ENCODE measurements at places on chromosomes 2 and 18.

DNA sequence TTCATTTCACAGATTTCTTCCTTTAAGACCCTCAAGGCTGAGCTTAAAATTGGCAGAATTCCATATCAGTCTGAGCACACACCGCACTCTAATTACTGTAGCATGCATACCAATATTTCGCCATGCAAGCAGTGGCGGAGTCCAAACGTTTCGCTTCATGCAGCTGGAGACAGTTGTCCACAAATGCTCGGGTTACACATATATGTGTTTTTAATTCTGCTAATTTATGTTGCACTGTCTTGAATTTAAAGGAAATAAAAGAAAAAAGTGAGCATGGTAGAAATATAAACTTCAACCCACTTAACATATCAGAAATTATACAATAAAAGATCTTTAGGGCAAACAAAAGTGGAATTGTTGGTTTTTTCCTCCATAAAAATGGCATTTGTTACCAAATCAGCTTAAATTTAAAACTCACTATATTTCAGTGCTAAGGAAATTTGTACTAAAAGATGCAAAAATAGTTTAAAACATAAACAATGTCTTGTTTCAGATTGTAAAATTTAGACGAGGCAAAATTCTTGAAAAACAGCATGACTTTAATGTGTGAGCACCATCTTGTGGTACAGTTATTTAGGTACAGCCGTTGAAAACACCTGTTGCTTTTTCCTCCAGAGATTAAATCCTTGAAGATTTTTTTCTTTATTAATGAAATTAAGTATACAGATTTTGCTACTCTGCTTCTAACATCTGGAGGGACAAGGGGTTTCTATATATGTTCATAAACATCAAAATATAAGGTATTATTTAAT lies 24.1 kb upstream of the KANSL1L start:
- DNase-seq: peak; percentile 39

- DNase-seq: no peak
These were observed 13.5 kb downstream of the ZFP36L2 start for GRCh38 chr2:43212931-43213330.

DNA sequence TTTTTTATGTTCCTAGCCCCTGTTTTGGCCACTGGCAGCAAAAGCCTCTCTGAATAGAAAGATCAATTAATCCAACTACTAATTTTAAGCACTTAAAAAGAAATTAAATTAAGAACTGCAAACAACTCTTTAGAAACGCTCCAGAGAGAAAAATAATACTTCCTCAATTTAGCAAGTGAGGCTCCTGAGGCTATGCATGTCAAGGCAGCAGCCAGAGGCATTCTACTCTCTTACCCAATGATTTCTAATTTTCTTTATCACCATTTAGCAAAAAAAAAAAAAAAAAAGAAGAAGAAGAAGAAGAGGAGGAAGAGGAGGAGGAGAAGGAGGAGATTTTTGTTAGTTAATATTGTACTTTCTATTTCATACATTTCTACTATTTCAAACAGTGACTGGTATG lies 68.5 kb downstream of the TMEM237 start:
- no peak for DNase-seq

DNA sequence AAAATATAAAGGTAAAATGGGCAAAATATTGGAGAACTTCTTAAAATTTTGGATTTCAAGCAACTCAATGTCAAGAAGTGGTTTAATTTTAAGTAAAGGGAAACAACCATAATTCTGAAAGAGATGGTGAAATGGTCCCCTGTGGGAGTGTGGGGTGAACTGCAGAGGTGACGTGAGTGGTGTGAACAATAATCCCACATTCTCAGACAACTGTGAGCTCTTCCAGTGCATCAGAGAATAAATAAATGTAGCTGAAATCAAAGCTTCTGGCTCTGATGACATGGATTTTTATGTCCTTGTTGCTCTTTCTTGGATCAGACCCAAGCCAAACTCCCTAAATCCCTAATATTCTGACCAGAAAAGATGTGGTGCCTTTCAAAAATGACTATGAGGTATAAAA lies 672.7 kb downstream of the ZEB2 start:
- DNase-seq: no peak

DNA sequence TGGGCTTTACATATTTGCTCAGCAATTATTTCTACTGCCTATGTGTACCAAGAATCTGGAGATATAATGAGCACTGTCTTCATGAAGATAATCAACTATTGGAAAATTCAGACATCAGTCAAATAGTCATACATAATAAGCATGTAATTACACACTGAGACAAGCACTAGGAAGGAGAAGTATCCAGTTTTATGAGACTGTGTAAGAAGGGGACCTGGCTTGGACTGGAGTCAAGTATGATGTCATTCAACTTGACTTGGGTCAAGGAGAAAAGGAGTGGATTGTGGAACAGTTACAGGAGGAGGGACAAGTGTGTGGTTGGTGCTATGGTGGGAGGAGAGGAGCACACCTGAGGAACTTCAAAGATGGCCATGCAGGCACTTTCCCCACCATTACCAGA lies 419.8 kb upstream of the TRIB2 start:
- DNase-seq: no peak

GRCh38 chr18:39846265-39846664 lies 2108.8 kb upstream of the PIK3C3 start:
- DNase-seq: no peak

GRCh38 chr2:34705551-34706247 lies 1106.6 kb upstream of the FAM98A start:
- DNase-seq: no peak

GRCh38 chr18:23853448-23854195 lies 160.9 kb upstream of the TTC39C start:
- DNase-seq: no peak

GRCh38 chr2:10837298-10838266 lies 25.0 kb upstream of the PDIA6 start:
- no peak for DNase-seq

DNA sequence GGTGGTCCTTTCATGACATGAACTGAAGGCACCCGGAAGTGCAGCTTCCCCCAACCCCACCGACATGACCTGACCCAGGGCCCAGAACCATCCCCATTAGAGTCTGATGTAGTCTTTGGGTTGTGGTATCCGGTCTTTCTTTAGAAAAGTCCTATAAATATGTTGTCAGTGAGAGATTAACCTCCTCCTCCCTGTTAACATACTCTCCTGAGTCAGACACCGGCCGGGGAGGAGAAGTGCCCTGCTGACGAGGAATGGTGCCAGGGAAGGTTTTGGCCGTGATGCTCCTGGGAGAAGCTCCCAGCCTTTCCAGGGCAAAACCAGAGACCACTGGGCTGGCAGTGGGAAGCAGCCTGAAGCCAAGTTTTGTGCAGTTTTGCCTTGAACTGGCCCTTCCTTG lies 109.0 kb downstream of the LAMA3 start:
- DNase-seq: no peak

- DNase-seq: no peak
These were observed 46.2 kb upstream of the RPE start for GRCh38 chr2:209956271-209956670.

DNA sequence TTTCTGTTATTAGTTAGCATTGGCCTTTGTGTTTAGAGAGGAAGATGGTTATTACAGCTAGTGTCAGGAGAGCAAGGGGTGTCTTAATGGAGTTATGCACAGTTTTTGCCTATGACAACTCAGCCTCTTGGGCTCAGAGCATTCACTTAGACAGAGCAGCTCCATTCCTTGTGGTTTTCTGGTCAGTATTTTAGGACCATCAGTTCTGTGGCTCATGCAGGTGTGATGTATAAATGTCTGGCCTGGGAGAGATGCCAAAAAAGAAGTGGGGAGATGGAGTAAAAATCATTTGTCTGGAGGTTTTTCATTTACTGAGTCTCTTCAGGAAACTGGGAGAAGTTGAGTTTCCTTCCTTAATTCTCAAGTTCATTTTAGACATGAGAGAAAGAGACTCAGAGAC lies 79.7 kb downstream of the PRKCE start:
- DNase-seq: no peak

- no peak for DNase-seq
These were observed 5.1 kb downstream of the SLC39A10 start for GRCh38 chr2:195662138-195662537.

GRCh38 chr2:197425550-197425949 lies 9.3 kb downstream of the SF3B1 start:
- no peak for DNase-seq

GRCh38 chr2:219595256-219595655 lies 2.4 kb upstream of the STK11IP start:
- DNase-seq: no peak

DNA sequence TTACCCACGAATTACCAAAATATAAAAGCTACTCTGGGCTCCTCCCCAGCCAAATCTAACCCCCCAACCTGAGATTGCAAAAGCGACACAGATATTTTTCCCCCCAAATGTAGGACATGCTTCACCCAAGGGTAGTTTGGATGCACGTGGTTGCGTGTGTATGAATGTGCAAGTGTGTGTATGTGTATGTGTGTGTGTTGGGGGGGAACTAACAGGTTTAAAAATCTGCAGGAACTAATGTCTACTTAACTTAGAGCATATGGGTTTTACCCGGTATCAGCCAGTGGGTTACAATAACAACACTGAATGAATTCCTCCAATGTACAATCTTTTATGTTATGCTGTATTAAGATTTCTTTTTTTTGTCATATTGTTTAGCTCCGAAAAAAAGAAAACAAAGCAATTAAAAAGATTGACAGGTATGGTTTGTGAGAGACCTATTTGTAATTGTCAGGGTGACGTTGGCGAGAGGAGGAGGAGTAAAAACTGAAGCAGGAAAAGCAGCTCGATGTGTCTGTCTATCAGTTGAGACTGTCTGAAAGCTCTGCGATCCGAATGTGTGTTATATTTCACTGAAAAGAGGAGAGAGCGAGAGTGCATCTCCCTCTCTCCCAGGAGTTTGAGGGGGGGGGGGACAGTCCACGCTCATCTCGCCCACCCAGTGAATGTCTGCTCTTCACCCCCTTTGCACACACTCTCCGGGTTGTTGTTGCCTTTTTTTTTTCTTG lies at the start of gene TSHZ1:
TSHZ1 (plus strand) TSS at position 524 of the 728 bp plus-strand sequence. CDS start 1,080 bp downstream, outside the sequence.
- peak; percentile 81 for DNase-seq

DNA sequence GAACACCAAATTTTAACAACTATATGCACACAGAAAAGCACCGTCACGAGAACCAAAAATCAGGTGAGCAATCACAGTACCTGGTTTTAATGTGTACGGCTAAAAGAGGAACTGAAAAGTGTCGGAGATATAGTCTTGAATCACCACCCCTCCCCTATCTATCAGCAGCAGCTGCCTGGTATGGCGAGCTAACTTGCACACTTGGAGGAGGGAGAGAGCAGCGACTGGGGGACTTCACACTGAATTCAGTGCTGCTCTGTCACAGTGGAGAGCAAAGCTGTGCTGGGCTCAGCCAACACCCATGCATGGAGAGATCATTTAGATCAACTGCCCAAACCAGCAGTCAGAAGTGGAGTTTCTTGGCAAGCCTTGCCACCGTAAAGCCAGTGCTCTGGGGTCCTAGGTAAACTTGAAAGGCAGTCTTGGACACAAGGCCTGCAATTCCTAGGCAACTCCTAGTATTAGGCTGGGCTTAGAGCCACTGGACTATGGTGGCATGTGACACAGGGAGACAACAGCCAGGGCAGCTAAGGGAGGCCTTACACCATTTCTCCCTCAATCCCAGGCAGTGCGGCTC lies 89.2 kb upstream of the CD226 start:
- no peak for DNase-seq

GRCh38 chr2:107712857-107713256 lies 113.8 kb upstream of the RGPD4 start:
- no peak for DNase-seq

- no peak for DNase-seq
These were observed 1045.7 kb upstream of the CELF4 start for GRCh38 chr18:38611036-38611964.
